ENCODE measurements at places on chromosomes 3 and 15.

- no peak for DNase-seq
These were observed 122.4 kb downstream of the ADCY5 start for GRCh38 chr3:123326531-123326930.

GRCh38 chr3:81581966-81582599 lies 179.4 kb downstream of the GBE1 start:
- DNase-seq = no peak

DNA sequence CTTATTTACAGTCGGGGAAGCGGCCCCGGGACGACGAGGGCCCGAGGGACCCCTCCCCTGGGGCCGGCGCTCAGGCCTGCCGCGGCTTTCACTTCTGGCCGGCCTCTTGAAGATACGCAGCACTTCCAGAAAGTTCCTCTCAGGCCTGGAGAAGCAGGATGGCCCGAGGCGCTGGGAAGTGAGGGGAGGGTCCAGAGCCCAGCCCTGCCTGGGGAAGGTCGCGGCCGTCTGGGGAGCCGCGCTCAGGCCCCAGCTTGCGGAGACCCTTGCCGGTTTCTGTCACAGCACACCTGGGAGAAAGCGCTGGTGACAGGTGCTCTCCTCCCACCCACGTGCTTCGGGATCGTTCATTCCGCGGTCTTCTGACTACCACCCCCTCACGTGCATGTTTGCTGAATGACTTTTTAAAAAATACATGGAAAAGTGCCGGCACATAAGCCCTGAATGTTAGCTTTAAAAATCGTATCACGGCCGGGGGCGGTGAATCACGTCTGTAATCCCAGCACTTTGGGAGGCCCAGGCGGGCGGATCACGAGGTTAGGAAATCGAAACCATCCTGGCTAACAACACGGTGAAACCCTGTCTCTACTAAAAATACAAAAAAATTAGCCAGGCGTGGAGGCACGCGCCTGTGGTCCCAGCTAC lies 727 bp upstream of the TM2D3 start:
- peak; percentile 4 for DNase-seq

GRCh38 chr3:182803596-182803995 lies 10.3 kb downstream of the ATP11B start:
- DNase-seq = no peak

- DNase-seq = no peak
These were observed 125.0 kb downstream of the PDZRN3 start for GRCh38 chr3:73499787-73500186.

DNA sequence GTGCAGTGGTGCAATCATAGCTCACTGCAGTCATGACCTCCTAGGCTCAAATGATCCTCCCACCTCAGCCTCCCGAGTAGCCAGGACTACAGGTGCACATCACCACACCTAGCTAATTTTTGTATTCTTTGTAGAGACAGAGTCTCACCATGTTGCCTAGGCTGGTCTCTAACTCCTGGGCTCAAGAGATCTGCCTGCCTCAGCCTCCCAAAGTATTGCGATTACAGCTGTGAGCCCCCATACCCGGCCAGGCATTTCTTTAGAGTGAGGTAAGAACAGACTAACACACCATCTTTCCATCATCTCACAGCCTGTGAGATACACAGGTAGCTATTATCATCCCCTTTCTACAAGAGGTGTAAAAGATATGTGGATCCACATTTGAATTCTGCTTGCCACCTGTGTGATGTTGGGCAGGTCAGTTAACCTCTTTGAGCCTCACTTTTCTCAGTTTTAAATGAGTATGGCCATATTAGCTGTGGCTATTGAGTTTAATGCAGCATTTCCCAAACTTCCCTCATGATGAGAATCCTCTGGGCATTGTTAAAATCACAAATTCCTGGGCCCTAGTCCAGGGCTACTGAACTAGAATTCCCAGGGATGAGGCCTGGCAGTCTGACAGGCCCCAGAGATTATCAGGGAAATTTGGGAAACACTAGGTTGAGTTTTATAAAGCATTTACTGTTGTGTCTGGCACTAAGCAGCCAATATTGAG lies 46.0 kb downstream of the ANP32A start:
- no peak for DNase-seq
